ENCODE measurements at places on chromosomes 7 and 10. TPM values are rescaled to one million over a fixed set of nuclear protein-coding genes. Genes with fewer than 3 reads are reported as not detected.

C10orf105 gene
- total RNA-seq = not detected

IFIT1B gene
- total RNA-seq = not detected

LLCFC1 gene
- total RNA-seq = not detected

TRIM56 gene
- total RNA-seq = 13.6 TPM

TUBAL3 gene
- 1.5 TPM for total RNA-seq

WBP1L gene
- 33.8 TPM for total RNA-seq

PRKCQ gene
- 14.4 TPM for total RNA-seq

EEF1AKMT2 gene
- 12.1 TPM for total RNA-seq

LOXL4 gene
- 0.04 TPM for total RNA-seq

FAM241B gene
- 2.9 TPM for total RNA-seq

MCM10 gene
- 14.6 TPM for total RNA-seq

MICU1 gene
- 25.5 TPM for total RNA-seq

ODAD2 gene
- 0.23 TPM for total RNA-seq

FAM131B gene
- total RNA-seq = 0.08 TPM

IRF5 gene
- 9.1 TPM for total RNA-seq

ZMIZ2 gene
- 9.4 TPM for total RNA-seq

ZNF775 gene
- 3.7 TPM for total RNA-seq

HOXA6 gene
- 1.4 TPM for total RNA-seq

COL28A1 gene
- total RNA-seq = not detected

ACBD7 gene
- not detected for total RNA-seq

ELFN1 gene
- 0.23 TPM for total RNA-seq

PTPRE gene
- total RNA-seq = 25.7 TPM

LGI1 gene
- total RNA-seq = not detected

AKR1C8 gene
- total RNA-seq = not detected

ELAPOR2 gene
- 3.2 TPM for total RNA-seq

TRIM73 gene
- total RNA-seq = 0.08 TPM

TBX20 gene
- total RNA-seq = not detected

INA gene
- total RNA-seq = under 0.01 TPM

BAMBI gene
- total RNA-seq = 1.2 TPM

C10orf62 gene
- total RNA-seq = not detected

KLF14 gene
- total RNA-seq = not detected

CPED1 gene
- 0.23 TPM for total RNA-seq

ANKRD61 gene
- total RNA-seq = not detected

TCTN3 gene
- 34.5 TPM for total RNA-seq
